GM04504 (cell line): ENCODE measurements at places on chromosomes 4 and X.

GRCh38 chr4:140626661-140627376 lies 58.1 kb upstream of the UCP1 start:
- DNase-seq = no peak

DNA sequence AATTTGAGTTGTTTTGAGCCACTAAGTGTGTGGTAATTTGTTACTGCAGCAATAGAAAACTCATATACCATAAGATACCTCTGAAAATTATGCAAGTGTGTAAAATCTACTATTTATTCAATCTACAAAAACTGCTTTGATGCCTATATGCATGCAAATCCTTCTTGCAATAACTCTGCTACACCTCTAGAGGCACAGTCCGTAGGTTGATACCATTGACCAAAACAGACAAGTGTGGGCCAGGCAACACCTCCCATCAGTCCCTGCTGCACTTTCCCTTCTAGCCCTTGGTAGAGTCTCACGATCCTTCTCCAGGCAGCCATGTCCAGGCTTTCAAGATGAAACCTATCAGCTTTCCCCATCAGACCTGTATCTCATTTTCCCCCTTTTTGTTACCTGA lies 48.8 kb upstream of the FAM9A start:
- no peak for DNase-seq

GRCh38 chr4:61727286-61727685 lies 527.2 kb downstream of the ADGRL3 start:
- no peak for DNase-seq

DNA sequence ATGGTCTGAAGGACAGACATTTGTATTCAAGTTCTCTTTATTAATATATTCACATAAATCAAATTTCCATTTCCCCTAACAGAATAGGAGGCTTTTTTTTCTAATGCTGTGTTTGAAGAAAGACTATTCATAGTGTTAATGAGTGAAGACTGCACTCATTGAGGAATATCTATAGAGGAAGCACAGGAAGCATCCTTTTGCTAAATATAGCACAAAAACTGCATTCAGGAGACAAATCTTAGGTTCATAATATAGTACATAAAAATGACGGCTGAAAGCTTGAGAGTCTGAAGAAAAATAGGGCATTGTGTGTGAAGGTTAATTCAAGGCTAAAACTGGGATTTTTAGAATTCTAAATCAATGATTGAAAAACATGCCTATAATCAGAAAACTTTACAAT lies 50.4 kb upstream of the ANKRD50 start:
- DNase-seq = no peak

DNA sequence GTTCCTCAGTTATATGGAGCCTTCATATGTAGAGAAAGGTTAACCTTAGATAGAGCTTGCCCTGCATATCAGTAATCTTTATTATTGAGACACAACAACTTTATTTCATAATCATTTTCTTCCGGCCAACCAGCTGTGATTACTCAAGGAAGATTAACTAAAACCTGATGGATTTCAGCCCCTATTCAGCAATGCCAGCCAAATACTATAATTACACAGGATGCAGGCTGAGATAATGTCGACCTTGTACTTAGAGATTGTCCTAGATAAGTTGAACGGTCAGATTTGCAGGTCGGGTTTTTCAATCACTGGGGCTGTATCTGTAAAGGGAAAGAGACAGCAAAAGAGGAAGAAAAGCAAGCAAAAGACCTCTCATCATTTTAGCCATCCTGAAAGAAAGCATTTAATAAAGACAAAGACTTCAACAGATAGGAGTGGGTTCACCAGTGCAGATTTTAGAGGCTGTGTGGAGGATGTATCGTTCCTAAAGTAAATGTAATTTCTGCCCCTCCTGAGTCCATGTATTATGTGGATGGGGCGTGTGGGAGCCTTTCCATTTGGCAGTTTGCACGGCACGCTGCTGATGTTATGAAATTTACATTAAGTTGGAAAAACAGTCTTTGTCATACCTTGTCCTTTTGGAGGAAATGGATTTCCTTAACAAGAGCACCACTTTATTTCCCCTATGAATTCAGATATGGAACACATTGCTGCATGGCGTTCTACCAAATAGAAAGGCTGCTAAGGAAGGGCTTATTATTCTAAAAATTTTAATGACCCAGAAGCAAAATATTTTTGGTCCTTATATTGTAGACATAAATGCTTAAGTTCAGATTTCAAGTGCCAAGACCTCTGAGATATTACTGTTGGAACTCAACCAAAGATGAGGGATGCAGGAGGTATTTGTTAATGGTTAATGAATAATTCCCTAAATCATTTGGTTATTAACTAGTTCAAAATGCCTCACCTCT lies 496.7 kb downstream of the SPRY1 start:
- peak; percentile 30 for DNase-seq

DNA sequence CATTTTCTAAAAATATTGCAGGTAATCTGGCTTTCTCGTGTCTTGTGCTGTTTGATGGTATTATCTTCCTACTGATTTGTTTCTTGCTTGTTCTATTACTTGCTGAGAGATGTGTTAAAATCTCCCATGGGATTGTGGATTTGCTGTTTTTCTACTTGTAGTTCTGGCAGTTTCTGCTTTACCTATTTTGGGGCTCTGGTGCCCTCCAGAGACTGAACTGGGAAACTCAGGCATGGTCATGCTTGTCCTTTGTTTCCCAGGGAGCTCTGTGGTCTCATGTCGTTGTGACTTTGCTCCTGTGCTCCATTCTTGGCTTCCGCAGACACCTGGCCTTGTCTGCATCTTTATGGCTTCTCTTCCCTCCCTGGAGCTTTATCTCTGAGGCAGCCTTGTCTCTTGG lies 39.5 kb downstream of the NSD2 start:
- peak; percentile 35 for DNase-seq

- DNase-seq = no peak
These were observed 231.3 kb upstream of the S100G start for GRCh38 chrX:16418650-16419049.

- DNase-seq = no peak
These were observed 1145.4 kb downstream of the STIM2 start for GRCh38 chr4:28006021-28006420.

DNA sequence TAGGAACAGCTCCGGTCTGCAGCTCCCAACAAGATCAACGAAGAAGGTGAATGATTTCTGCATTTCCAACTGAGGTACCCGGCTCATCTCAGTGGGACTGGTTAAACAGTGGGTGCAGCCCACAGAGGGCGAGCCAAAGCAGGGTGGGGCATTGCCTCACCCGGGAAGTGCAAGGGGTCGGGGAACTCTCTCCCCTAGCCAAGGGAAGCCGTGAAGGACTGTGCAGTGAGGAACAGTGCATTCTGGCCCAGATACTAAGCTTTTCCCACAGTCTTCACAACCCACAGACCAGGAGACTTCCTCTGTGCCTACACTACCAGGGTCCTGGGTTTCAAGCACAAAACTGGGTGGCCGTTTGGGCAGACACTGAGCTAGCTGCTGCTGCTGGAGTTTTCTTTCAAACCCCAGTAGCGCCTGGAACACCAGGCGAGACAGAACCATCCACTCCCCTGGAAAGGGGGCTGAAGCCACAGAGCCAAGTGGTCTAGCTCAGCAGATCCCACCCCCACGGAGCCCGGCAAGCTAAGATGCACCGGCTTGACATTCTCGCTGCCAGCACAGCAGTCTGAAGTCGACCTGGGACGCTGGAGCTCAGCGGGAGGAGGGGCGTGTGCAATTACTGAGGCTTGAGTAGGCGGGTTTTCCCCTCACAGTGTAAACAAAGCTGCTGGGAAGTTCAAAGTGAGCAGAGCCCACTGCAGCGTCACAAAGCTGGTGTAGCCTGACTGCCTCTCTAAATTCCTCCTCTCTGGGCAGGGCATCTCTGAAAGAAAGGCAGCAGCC lies 84.6 kb downstream of the THOC2 start:
- DNase-seq = no peak

DNA sequence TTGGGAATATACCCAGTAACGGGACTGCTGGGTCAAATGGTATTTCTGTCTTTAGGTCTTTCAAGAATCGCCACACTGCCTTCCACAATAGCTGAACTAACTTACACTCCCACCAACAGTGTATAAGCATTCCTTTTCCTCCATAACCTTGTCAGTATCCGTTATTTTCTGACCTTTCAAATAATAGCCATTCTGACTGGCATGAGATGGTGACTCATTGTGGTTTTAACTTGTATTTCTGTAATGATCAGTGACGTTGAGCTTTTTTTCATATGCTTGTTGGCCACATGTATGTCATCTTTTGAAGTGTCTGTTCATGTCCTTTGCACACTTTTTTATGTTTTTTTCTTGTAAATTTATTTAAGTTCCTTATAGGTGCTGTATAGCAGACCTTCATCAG lies 81.2 kb downstream of the ADAM29 start:
- no peak for DNase-seq

GRCh38 chrX:43557792-43558191 lies 98.3 kb upstream of the MAOA start:
- peak; percentile 10 for DNase-seq

DNA sequence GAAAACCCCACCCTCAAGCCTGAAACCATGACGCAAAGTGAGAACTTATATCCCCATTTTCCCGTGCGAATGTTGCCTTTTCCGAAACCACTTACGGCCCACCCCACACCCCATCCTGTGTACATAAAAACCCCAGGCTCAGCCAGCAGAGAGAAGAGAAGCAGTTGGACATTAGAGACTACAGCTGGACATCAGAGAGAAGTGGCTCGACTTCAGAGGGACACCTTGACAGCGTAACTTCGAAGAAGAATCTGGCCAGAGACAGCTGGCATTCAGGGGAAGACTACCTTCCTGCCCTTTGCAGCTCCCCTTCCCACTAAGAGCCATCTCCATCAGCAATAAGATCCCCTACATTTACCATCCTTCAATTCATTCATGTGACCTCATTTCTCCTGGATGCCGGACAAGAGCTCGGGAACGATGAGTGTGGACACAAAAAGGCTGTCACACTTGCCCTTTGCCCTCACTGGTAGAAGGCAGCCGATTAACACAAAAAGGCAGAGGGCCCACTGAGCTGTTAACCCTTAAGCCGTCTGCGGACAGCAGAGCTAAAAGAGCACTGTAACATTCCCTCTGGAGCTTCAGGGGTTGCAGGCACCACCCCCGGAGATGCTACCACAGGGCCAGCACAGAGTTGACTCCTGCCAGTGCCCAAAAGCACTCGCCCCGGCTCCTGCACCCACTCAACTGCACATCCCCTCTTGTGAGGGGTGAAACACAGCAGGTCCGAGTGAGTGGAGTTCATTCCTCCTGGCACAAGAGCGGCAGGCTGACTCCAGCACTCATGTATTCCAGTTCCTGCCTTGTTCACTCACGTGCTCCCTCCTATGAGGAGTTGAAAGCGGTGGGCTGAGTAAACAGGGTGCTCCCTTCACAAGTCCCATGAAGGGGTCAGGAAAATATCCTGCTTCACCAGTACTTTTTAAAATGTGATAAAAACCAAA lies 7.5 kb downstream of the CHM start:
- no peak for DNase-seq

- no peak for DNase-seq
These were observed 5.4 kb downstream of the GABRQ start for GRCh38 chrX:152642931-152643564.

- peak; percentile 2 for DNase-seq
These were observed 237.3 kb downstream of the USP46 start for GRCh38 chr4:52421811-52422213.

- DNase-seq = no peak
These were observed at the start of gene PLAC8 for GRCh38 chr4:83114576-83114975. Gene PLAC8 (minus strand): TSS chr4:83114729. CDS start chr4:83107921, 6,808 bp downstream.

DNA sequence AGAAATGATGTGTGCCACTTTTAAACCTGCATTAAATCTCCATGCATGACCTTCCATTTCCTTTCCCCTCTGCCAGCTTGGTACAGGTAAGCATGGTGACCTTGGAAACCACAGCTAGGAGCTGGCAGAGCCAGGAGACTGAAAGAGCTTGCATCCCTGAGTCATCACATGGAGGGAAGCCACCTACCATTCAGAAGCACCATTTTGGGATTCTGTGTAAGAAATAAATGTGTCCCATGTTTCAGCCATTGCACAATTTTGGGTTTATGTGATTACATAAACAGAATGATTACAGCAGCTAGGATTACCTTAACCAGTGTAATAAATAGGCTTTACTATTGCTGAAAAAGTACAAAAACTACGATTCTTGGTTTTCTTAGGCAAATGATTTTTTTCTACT lies 17.3 kb upstream of the CCDC149 start:
- no peak for DNase-seq

DNA sequence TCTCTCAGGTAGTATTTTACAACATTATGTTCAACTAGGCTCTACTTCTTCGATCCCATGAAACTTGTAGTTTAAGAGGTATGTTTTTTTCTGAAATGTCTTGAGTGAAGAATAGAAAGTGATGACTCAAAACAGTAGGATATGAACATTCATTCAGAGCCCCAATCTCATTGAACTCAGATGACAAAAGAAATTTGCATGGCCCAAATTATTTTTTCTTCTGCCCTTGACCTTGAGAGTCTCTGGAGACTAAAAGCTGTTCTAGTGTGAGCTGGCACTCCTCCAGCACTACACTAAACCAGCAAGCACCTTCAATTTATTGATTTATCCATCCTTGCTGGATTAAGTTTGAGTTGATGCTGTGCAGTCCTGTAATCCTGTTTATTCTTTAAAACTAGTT lies 4.0 kb downstream of the DCLK2 start:
- DNase-seq = no peak

DNA sequence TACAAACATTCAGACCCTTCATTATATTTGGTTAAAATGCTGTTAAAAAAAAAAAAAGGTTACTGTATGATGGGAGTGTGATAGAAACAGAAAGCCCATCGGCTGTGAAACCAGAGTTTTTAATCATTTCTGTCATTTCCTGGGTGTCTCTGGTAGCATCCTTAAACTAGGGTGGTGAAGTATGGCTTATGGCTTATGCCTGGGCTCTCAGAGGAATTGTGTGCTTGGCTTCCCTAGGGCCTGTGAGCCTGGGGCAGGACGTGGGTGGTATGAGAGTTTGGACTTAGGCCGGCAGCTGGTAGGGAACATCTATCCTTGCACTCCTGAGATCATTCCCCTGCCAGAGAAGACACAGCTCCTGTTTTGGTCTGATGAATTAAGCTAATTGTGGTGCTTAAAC lies 52.2 kb downstream of the DCUN1D4 start:
- DNase-seq = no peak

- DNase-seq = no peak
These were observed 508.7 kb upstream of the DIPK2B start for GRCh38 chrX:45709381-45709780.

- no peak for DNase-seq
These were observed 18.4 kb downstream of the EFNB1 start for GRCh38 chrX:68847172-68847571.
